ENCODE measurements at places on chromosomes 1 and 21.

- no peak for DNase-seq
Observed at GRCh38 chr1:145845144-145845513, 301 bp upstream of the NUDT17 start.

DNA sequence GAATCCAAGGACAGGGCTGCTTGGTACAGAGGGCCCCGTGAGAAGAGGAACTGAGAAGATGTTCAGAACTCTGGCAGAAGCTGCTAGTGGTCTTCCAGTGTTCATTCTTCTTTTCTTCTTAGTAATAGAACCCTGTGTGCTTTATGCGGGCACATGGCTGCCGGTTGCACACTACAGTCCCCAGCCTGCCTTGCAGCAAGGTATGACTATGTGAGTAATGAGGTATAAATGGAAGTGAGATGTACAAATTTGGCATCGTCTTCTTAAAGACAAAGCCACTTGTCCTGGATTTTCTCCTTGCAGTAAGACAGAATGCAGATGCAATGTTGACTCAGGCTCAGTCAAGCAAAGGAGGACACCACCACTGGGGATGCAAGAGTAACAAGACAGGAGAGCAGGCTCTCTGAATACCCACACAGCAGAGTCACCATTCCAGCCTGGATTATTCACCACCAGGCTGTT lies 15.0 kb upstream of the ATP1B1 start:
- no peak for DNase-seq

- DNase-seq, result no peak
Observed at GRCh38 chr1:19670787-19671186, 6.1 kb downstream of the HTR6 start.

DNA sequence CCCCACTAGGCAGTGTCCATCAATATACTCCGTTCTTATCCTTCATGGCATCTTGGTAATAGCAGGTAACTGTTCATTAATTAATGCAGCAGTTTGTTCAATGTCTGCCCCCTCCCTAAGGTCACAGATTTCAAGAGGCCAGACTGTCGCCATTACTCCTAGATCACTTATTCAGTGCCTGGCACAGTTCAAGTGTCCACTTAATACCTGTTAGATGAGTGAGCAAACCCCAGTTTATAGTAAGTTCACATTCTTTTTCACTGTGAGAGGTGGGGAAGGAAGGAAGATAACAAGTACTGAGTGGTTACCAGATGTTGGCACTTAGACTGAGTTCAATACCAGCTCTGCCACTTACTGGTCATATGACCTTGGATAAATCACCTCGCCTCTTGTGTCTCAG lies 36.4 kb downstream of the OPRD1 start:
- DNase-seq, result no peak

Data from GM04503 (cell line).